GM12864 (cell line): ENCODE measurements at places on chromosomes 4 and X.

DNA sequence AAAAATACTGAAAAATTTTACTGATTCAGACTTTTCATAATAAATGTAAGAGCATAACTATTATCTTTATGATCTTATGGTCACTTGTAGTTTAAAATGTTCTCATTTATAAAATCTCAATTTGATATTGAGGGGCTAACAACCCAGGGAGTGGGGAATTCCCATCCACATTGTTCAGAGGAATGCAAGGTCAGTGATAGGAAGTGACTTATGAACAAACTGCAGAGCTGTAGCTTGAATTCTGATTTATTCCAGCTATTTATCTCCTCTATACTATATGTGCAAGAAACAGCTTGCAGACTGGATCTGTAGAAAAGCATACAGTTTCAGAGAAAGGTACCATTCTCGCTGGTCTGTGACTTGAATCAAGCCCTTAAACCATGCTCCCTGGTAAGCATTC, 61.6 kb downstream of the SEC24D start:
- no peak for DNase-seq

GRCh38 chr4:136965478-136965877, 566.8 kb downstream of the PCDH18 start:
- no peak for DNase-seq

DNA sequence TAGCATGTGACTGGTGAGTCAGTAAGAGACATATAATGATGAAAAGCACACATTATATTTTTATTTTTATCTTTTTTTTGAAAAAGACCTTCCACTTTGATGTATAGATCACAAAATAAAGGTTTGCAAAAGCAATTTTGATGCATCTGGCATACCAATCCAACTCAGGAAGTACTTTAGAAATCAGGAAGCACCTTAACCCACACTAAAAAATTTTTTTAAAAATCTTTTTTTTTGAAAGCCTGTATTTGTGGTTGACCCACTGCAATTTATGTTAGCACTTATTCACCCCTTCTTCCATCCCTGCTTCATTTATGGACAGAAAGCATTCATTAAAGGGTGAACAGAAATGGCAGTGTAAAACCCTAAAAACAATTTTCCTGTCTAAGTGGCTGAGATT, 16.6 kb downstream of the TMEM255A start:
- DNase-seq, result no peak

DNA sequence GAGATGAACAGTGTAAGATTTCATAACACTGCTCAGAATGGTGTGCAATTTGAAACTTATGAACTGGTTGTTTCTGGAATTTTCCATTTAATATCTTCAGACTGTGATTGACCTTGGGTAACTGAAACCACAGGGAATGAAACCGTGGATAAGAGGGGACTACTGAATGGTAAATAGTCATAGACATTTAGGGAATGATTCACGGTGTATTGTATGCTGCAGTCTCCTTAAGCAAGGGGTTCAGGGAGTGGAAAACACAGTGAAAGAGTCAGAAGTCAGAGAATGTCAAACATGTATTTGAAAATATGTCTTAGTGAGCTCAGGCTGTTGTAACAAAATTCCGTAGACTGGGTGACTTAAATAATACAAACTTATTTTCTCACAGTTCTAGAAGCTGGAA, 398.2 kb upstream of the DIPK2B start:
- DNase-seq, result no peak

GRCh38 chr4:93852680-93853079, 24.1 kb downstream of the ATOH1 start:
- DNase-seq, result no peak

GRCh38 chr4:145097331-145097820, 620 bp downstream of the ANAPC10 start:
- DNase-seq, result no peak

GRCh38 chr4:7804756-7805385, 134.8 kb downstream of the AFAP1 start:
- DNase-seq, result no peak

DNA sequence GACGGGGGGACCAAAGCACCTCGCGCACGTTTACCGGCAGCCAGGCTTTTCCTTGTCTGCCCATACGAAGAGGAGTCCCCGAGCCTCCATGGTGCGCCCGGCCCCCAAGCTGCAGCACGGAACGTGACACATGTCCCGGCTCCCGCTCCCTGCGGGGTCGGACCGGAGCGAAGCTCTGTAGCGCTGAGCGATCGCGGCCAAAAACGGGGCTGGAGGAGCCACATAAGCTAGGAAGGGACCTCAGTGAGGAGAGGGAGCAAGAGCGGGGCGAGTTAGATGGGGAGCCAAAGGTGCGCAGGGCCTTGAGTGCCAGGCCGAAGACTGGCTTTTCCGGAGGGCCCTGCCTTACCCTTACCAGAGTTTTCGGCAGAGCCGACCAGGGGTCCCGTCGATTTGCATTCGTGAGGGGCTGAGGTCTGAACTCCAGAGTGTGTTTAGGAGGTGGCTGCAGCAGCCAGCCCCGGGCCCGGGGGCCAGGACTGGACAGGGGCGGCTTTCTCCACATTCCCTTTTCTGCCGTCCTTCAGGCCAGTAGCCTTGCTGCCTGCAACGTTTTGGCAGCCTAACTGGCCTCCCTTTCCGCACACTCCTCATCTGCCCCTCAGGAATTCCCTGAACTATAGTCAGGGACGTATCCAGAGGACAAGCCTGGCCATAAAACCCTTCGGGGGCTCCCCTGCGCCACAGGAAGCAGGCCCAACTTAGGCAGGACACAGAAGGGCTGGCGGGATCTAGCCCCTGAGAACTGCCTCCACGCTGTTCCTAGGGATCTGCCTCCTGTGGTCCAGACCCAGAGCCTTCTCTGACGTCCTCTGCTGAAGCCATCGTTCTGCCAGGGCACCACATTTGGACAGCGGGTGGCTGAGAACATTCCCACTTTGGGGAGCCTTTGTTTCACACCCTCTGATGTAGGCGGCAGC, 689 bp downstream of the SSR4 start:
- no peak for DNase-seq

DNA sequence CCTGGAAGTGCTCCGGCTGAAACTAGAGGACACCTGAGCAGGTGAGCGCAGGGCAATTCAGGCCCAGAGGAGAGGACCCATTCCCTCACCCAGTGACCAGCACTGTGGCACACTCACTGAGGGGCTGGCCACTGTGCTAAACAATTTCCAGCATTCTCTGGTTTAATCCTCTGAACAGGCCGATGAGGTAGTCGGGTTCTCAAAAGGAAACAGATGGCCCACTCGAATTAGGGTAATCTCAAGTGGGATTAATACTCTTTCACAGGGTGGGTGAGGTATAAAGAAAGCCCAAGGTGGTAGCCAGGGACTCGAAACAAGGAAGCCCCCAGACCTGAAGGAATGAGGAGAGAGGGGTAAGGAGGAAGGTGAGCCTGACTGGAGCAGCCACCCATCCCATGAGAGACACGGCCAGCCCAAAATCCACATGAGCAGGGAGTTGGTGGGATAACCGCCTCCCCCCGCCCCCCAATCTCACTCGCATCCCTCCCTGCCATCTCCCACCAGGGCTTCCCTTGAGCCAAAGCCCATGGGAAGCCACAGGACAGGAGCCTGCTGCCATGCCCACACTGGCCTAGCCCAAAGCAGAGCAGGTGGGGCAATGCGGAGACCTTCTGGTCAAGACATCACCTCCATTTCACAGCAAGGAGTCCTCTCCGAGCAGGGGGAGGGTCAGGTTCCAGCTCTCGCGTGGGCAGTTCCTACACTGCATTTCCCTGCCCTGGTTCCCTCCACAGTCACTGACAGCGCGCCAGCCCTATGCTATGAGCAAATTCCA, 55.0 kb downstream of the SH3KBP1 start:
- DNase-seq, result no peak

DNA sequence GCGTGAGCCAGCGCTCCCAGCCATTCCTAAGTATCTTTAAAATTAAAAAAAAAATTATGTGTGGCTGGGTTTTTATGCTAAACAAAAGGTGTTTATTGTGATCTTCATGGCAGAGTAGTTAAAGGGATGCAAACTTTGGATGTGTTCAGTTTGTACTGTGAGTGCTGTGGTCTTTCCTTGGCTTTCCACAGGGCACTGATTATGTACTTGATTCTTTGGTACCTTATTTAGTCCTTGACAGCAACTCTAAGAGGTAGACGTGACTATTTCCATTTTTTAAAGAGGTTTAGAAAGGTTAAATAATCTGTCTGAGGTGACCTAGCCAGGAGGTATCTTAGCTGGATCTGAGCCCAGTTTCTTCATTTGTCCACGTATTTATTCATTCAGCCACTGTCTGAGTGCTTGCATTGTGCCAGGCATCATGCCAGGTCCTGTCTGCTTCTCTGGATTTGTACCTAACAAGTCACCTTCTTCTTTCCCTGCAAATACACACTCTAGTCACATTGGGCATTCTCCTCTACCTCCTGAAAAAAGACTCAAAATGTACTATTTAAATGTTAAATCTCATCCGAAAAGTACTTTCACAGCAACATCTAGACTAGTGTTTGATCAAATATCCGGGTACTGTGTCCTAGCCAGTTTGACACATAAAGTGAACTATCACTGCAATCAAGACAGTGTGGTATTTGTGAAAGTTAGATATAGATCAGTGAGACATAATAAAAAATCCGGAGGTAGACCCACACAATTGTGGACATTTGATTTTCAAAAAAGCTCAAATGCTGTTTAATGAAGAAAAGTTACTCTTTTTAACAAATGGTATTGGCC, 31.5 kb downstream of the WWC2 start:
- DNase-seq, result no peak

GRCh38 chrX:23822397-23822796, 39.4 kb downstream of the SAT1 start:
- no peak for DNase-seq

DNA sequence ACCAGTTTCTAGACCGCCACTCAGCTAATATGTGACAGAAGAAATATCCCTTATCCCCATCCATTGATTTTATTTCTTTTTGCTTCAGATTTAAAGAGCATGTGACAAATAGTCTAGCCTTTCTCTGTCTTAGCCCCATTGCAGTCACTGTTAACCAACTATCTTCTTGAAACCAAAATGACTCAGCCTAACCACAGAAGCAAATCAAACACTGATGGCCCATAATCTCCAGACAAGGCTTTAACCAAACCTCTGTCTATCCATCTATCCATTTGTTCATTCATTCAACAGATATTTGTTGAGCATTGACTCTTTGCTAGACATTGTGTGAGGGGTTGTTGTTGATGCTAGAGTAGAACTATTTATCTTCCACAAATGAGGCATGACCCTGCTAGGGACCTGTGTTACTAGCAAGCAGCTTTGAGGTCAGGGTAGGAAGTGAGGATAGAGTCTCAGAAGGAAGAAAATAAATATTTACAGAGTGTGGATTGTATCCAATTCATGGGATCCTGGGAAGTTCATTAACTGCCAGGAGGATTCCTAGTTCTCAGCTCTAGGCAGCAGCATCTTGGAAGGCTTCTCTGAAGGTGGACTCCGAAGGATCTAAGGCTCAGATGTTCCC, 22.5 kb downstream of the HNRNPH2 start:
- no peak for DNase-seq
